ENCODE measurements at places on chromosomes 2 and 18.

DNA sequence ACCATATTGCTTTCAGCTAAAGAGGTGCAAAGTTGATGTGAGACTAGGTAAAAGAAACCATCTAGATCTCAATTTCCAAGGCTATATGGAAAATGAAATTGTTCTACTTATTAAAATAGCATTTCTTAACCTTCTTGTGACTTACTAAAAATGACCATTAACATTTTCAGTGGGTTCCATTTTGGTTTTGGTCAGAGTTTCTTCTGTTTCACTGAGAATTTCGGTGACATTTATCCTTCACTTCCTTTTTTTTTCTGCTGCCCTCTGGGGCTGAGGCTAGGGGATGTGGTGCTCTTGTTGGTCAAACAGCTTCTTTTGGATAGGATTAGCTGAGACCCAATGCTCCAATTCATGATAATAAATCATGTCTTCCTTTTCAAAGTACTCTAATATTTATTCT lies 44.3 kb upstream of the REL start:
- DNase-seq: no peak

GRCh38 chr2:71602581-71602980 lies 149.2 kb downstream of the DYSF start:
- no peak for DNase-seq

- DNase-seq: no peak
These were observed 56.0 kb downstream of the HDAC4 start for GRCh38 chr2:239344857-239345216.

DNA sequence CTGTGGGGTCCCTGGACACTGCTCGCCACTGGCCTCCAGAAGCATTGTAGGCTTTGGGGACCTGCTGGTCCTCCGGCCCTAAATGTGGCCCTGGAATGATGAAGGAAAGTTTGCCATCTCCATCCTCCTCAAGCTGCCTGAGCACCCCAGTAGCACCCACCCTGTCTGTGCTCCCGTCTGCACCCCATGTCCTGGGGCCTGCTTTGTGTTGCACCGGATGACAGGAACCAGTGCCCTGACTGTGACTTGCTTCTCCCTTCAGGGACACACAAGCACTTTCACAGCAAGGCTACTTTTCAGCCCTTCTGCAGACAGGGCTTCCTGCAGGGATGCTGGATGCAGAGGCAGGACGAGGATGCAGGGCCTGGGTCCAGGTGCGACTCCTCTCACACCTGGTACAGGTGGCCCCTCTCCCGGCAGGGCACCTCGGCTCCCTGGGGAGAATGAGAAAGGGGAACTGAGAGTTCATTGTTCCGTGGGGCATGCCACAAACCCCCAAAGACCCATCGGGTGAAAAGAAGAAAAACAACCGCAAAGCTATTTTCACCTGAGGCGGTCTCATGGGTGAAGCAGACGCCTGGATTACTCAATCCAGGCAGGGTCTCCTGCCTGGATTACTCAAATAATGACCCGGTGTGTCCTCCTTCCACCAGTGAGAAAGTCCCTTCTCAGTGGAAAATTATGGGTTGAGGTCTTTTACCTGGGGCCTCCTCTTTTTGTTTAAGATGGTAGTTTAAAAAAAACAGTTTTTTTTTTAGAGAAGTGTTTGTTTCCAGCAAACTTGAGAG lies 74.9 kb downstream of the LONRF2 start:
- no peak for DNase-seq

- peak; percentile 57 for DNase-seq
These were observed 189.0 kb downstream of the RPIA start for GRCh38 chr2:88880441-88880953.

DNA sequence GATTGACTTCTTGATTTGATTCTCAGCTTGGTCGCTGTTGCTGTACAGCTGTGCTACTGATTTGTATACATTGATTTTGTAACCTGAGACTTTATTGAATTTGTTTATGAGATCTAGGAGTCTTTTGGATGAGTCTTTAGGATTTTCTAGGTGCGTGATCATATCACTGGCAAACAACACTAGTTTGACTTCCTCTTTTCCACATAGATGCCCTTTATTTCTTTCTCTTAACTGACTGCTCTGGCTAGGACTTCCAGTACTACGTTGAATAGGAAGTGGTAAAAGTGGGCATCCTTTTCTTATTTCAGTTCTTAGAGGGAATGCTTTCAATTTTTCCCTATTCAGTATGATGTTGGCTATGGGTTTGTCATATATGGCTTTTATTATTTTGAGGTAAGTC lies 101.3 kb downstream of the OSBPL1A start:
- DNase-seq: no peak

DNA sequence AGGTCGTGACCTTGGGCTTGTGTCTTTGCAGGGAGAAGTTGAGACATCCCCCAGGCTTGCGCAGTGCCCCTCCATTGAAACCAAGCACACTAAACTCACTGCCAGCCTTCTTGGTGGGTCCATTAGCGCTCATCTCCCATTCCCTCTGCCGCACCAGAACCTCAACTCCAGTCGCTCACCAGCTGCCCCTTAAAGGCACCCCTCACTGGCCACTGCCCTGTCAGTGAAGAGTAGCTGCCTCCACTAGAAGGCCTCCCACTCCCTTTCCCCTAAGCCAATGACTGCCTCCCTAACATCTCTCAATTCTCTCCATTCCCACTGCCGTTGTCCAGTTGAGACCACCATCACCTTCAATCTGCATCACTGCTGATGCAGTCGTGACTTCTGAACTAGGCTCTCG lies 114.8 kb upstream of the EPC2 start:
- DNase-seq: no peak

- DNase-seq: no peak
These were observed 50.8 kb downstream of the RTTN start for GRCh38 chr18:70154591-70155194.

DNA sequence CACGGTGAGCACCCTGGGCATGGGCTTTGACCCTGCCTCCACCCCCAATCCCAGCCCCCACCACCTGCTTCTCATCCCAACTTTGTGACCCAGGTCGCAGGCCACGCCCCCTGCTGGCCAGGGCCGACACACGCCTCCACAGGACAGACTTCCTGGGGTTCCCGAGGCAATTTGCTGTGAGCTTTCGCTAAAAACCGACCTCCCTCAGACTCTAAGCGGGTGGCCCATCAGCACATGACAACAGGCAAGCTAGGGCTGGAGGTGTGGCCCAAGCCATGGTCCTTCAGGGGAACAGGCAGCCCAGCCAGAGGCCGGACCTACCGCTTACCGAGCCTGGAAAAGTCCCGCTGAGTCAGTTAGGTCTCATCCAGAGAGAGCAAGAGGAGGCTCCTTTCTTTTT lies 31.9 kb downstream of the C1QL2 start:
- DNase-seq: no peak

DNA sequence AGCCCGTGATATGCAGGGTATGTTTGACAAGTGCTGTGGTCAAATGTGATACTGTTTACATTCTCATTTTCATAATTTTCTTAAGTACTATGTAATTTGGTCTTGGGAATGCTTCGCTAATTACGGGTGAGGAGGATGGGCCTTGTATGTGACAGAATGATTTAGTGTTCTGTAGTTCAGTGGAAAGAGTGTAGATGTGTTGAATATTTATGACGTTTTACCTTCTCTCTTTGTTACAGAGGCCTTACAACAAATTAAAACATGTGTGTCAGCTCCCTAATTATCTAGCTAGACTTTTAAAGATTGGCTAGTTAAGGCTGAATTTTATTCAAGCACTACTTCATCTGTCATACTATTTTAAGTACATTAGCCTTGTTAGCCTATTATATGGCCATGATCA lies 10.6 kb upstream of the CHRNA1 start:
- no peak for DNase-seq

GRCh38 chr18:3493501-3494244 lies 43.7 kb downstream of the TGIF1 start:
- DNase-seq: no peak

DNA sequence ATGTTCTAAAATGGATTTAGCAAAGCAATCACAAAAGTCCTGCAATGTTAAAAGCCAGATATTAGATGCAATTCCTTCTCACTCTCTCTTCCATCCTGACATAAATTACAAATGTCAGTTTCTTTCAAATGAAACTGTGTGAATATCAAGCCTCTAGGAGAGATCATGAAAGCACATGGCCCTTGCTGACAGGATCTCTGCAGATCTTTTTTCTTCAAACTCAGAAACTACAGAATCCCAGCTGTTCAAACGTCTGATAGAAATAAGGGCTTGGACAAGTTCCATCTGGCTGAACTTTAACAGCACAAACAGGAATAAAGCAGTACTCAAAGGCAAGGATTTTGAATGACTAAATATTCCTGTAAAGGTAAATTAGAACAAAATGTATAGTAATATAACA lies 47.6 kb downstream of the PDE1A start:
- no peak for DNase-seq

- DNase-seq: no peak
These were observed 610.4 kb upstream of the NETO1 start for GRCh38 chr18:73478191-73478590.

DNA sequence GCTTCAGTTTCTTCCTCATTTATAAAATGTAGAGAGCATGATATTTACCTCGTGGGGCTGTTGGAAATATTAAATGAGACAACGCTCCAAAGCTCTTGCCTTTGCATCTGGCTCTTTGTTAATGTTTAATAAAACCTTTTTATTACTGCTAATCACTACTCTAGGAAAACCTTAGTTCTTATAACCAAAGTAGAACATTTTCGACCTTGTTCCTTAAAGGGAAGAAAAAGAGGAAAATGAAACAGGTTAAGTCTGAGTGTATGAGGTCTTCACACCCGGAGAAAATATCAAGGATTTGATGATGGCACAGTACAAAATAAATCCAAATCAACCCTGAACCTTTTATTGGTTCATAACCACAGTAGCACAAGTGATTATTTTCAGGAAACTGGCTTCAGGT lies 86.6 kb upstream of the BCL2L11 start:
- DNase-seq: no peak

GRCh38 chr2:10303694-10304378 lies 1.1 kb downstream of the HPCAL1 start:
- peak; percentile 32 for DNase-seq

DNA sequence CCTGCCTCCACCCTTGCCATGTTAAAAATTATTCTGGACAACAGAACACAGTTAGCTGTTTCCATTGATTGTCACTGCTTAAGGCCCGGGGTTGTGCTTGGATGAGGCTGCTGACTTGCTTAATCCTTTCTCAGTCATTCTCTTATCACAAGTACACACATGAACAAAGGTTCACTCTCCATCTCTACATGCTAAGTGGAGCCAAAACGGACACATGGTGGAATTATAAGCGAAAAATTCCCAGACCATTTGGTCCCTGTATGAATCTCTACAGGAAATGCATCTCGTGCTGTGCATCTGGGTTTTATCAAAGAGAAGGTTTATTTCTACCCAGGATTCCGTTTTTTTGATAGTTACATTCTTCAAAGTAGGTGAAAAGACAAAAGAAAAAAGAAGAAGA lies 177.5 kb upstream of the ETAA1 start:
- no peak for DNase-seq

DNA sequence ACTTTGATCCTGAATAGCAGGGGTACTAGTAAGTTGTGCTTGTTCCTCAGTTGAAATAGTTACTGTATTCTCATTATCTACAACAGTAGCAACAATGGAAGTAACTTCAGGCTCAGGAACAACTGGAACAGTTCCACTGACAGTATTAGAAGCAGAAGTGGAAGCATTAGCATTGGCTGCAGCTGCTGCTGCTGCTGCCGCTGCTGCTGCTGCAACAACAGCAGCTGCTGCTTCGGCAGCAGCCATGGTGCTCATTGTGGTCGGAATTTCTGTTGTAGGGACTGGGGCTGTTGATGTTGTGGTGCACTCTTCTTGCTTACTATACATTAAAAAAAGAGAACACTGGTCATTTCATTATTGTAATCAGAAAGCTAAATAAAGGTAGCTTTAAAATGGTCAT lies 40.8 kb downstream of the PRPF40A start:
- no peak for DNase-seq

- DNase-seq: no peak
These were observed 439.6 kb upstream of the REG3G start for GRCh38 chr2:78585871-78586270.

GRCh38 chr2:172713365-172713875 lies 22.2 kb upstream of the RAPGEF4 start:
- no peak for DNase-seq

- DNase-seq: no peak
These were observed 175.4 kb upstream of the ACAA2 start for GRCh38 chr18:49988733-49989132.

DNA sequence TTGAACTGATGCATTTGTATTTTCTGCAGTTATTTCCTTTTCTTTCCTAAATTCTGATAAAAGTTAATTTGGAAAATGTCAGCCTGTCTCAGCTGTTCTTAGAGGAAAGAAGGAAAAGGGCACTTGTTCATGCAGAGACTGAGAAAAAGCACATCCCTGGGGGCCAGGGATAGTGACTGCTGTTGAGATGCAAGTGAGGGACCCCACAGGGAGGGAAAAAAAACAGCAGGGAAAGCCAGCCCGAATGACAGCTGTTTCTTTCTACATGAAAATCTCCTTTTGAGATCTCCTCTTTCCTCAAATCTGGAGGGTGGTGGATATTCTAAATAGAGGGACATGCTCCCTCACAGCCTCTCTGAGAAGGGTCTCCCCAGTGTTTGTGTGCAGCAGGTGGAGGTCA lies 14.0 kb upstream of the MTA3 start:
- no peak for DNase-seq

GRCh38 chr18:67199993-67200617 lies 316.4 kb downstream of the DSEL start:
- no peak for DNase-seq

DNA sequence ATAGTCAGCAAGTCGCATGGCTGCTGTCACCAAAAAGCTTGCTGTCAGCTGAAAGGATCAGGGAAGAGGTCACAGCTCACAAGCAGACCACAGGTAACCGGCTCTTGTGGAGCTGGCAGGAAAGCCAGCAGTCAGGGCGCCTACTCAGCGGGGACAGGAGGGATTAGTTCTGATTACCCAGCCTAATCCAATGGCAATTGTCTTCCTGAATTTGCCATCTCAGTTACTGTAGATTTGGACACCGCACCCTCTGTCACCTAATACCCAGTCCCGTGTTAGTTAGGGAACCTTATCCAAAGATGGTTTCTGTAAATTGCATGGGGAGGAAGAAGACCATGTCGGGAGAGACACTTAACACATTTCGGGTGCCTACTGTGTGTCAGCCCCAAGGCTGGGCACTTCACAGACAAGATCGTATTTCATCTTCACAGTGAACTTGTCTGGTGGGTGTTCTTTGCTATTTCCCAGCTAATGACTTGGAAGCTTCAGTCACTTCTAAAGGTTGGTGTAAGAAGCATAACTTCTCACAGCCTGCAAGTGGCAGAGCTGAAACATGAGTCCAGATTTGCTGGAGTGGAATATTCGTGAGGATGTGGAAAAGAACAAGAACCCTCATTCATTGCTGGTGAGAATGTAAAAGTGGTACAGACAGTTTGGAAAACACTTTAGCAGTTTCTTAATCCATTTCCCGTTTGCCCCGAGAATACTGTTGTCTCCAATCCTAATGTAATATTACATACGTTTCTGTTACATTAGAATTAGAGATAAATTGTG lies 9.9 kb downstream of the ALPK2 start:
- no peak for DNase-seq

- DNase-seq: no peak
These were observed 148.7 kb upstream of the ZEB2 start for GRCh38 chr2:144668493-144669110.
